HepG2 (cell line): ENCODE measurements at places on chromosomes 6 and 20.

DNA sequence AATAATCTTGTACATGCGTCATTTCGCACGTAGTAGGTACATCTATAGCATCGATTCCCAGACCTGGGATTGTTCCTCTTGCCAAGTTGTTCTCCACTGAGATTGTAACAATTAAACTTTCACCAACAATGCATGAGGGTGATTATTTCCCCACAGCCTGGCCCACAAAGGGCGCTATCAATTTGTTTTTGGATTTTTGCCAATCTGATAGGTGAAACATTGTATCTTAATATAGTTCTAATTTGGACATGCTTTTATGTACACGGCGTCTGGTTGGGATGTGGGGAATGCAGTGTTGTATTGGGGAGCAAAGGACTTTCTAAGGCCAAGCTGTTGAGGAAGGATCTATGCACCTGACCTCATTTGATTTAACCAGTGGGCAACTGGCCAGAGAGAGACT, 59.5 kb downstream of the VEGFA start:
- DNase-seq = no peak

GRCh38 chr20:12936020-12936419, 72.8 kb upstream of the SPTLC3 start:
- DNase-seq = no peak

GRCh38 chr20:25421102-25421501, 13.6 kb downstream of the GINS1 start:
- no peak for DNase-seq

DNA sequence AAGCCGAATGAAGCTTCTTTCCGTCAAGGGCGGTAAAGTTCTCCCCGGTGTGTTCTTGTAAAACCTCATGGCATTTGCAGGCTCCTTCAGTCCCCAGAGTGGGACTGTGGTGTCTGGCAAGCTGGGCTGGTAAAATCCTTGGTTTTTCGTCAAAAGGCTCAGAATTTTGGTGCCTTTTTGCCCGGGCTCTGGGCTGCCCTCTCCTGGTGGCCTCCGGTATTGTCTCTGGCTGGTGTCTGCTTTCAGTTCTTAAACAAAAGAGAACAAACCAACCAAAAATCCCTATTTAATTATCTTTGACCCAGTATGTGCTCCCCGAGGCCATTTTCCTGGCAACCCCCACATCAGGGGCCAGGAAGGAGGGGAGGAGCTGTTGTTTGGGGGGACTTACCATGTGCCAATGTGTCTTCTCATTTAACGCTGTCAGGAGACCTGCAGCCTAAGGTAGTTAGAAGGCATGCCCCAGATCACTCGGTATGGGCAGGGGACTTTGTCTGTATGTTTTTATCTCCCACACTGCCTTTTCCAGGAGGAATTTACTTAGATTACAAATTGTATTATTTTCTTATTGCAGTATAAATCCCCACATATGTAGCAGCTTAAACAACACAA, 11.1 kb downstream of the CDH4 start:
- DNase-seq = no peak

DNA sequence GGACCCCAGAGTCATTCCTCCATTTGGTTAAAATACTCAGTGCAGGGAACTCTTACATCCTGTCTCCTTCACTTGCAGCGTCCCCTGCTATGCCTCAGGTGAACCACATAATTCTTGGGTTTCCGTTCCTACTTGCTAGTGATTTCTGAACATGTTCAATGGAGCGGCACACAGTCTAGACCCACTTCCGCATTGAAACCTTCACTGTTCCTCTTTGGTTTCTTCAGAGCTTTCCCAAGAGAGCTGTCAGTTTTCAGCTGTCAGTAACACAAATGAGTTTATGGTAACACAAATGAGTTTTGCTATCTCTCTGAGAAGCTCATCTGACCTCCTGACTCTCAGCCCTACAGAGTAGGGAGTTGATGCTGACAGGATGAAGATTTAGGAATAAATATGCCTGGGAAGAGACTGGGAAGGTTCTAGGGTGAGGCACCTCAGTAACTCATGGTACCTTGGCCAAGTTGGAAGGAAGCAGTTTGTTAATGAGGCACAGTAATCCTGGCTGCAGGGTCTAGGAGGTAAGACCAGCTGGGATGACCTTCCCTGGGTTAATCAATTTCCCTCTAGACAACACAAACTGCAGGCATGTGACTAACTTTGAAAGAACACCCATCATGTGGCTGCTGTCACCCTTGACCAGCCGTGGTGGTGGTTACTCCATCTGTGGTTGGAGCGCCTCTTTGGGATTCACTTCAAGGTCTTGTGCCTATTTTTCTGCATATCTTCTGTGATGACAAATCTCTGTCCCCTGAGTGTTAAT, 5.4 kb downstream of the SYS1 start:
- no peak for DNase-seq
